ENCODE measurements at places on chromosomes 3 and 15.

- DNase-seq = no peak
Observed at GRCh38 chr3:73319179-73319769, 257.8 kb downstream of the EBLN2 start.

DNA sequence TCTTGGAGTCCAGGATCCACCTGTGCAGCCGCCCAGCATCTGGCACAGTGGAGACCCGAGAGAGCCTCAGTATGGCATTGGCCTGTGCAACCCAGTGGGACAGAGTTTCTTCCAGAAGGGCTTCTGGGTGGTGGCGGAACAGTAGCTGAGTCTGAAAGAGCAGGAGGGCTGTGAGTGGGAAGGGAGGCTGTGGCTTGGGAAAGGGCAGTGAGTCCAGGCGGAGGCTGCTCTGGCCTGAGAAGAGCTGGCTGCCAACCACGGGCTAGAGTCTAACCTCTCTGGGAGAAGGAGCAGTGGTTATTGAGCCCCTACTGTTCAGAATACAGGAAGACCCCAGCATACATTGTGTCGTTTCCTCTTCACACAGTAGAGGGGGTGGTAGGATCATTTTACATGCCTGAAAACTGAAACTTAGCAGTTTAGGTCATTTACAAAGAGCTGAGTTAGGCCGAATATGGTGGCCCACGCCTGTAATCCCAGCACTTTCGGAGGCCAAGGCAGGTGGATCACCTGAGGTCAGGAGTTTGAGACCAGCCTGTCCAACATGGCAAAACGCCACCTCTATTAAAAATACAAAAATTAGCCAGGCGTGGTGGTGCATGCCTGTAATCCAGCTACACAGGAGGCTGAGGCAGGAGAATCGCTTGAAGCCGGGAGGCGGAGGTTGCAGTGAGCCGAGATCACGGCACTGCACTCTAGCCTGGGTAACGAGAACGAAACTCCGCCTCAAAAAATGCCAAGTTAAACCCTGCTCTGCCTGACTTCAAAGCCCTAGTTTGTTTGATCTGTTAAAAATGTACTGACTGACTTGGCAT, 3.2 kb downstream of the AEN start:
- DNase-seq = no peak

DNA sequence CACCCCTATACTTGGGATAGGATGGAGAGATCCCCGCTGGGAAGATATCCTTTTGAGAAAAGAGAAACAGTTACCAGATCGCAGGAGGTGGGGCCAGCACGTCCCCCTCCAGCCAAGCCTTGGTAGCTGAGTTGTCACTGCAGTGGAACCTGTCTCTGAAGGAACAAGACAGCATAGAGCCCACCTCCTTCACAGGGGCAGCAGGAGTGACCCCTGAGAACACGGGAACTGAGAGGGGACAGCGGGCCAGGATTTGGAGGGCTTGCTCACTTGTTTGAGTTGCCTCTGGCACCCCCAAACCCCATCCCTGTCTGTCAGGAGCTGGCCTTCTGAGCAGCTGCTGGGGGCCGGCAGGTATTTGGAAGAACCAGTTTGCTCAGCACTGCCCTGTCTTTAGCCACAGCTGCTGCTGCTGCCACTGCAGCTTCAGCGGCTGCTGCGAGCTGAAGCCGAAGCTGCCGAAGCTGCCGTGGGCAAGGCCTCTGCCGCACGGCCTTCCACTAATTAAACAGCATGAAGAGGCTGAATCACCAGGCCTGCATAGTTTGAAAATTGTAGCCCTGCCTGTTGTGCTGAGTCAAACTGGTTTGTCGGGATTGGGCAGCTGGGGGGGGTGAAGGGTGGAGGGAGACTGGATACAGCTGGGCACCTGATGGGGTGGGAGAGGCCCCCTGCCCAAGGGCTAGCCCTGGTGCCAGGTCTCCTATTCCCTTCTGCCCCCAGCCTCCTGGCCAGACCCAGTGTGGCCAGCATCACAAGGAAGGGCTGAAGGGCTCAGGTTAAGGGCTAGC, 4.0 kb downstream of the EPHB3 start:
- DNase-seq = no peak

- no peak for DNase-seq
Observed at GRCh38 chr3:171457607-171458061, 2.6 kb downstream of the TNIK start.

GRCh38 chr3:106850437-106850836, 526.8 kb upstream of the CCDC54 start:
- DNase-seq = no peak

- no peak for DNase-seq
Observed at GRCh38 chr3:158337110-158337509, 227.2 kb downstream of the RSRC1 start.

DNA sequence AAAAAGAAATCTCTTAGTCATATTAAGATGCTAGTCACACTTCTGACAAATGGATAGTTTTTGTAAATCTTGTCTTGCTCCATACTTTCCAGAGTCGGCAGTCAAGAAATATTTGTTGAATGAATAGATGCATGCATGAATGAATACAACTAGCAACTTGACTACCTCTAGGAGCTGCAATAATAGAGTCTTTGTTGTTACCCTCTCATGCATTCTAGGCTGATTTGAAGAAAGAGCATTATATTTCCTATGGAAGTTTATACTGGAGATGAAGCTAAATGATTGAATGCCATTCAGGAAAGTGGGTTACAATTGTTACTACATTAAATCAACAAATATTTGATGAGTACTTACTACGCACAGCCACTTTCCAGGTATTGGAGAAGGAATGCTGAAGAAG, 18.1 kb upstream of the TRAT1 start:
- DNase-seq = no peak

- no peak for DNase-seq
Observed at GRCh38 chr15:91116113-91117067, 16.3 kb downstream of the SV2B start.

DNA sequence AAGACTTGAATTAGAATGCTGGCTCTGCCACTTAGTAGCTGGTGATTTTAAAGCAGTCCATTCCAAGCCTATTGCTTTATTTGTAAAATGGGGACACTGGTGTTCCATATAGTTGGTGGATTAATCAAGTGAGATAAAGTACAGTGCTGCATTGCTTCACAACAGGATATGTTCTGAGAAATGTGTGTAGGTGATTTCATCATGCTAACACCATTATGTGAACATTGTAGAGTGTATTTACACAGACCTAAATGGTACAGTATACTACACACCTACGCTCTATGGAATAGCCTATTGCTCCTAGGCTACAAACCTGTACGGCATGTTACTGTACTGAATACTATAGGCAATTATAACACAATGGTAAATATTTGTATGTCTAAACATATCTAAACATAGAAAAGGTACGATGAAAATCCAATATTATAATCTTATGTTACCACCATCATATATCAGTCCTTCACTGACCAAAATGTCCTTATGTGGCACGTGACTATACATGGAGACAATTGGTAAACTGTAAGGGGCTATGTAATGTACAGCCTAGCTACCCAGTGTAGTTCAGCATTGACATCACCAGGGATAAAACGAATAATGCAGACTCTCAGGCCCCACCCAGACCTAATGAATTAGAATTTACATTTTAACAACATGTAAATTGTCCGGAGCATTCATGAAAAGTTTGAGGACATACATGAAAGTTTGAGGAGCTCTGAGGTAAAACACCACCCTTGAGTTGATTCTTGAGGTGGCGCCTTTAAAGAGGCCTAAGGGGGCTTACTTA, 121.4 kb upstream of the BFSP2 start:
- DNase-seq = no peak

GRCh38 chr3:129633751-129634481, 27.4 kb upstream of the PLXND1 start:
- no peak for DNase-seq

GRCh38 chr15:43799945-43800285, at the start of gene SERINC4:
TSS of gene SERINC4 (minus strand) at chr15:43800220. CDS start at chr15:43799986, 234 bp downstream.
- no peak for DNase-seq

DNA sequence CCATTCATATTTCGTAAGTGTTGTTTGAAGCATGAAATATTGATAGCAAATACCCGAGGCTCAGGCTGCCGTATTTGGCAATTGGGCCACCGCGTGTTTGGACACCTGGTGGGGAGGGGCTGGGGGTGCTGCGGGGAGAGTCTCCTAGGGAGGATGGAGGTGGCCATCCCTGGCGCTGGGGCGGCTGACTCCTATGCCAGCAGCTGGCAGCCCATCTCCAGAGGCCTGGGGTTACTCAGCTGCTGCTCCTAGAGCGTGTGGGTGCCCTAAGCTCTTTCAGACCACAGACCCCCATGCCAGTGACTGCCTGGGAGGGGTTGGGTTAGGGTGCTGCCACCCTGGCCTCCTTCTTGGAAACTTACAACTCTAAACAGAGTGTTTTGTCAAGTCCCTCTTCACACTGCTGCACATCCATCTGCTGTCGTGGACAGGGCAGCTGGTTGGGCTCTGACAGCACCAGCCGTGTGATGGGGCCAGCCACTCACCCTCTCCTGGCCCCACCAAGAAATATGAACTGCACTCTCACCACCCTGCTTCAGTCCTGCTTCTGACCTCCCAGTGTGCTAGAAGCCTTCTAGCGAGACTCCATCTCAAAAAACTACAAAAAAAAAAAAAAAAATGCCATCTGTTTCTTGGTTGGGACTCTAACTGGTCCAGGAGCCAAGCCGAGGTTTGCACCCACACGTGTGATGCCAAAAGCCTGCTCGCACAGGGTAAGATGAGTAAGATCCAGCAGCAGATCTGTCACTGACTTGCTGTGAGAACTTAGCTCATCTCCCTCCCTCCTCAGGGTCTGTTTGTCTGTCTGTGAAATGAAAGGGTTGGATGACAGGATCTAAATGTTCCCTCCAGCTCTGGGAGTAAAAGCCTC, 156.2 kb downstream of the MEGF11 start:
- DNase-seq = no peak

- DNase-seq = no peak
Observed at GRCh38 chr3:118984699-118985098, 49.9 kb downstream of the IGSF11 start.

DNA sequence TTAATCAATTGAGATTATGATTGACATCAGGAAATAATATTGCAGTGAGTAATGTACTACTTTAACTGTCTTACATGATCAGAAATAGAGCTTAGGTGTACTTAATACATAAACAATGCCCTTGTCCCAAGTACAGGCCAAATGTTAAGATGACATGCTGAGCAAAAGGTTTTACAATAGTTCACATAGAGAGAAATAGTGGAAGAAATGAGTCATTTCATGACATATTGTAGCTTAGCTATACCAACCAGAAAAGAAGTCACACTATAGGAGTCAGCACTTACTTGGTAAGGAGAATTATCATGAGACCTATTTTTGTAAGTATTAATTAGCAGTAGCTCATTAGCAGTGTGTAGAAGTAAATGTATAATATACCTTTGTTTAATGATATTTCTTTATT, 96.4 kb upstream of the NANOGP8 start:
- DNase-seq = no peak

- DNase-seq = no peak
Observed at GRCh38 chr3:46913644-46914043, 36.1 kb downstream of the PTH1R start.

- no peak for DNase-seq
Observed at GRCh38 chr3:11536936-11537612, 106.6 kb downstream of the VGLL4 start.

DNA sequence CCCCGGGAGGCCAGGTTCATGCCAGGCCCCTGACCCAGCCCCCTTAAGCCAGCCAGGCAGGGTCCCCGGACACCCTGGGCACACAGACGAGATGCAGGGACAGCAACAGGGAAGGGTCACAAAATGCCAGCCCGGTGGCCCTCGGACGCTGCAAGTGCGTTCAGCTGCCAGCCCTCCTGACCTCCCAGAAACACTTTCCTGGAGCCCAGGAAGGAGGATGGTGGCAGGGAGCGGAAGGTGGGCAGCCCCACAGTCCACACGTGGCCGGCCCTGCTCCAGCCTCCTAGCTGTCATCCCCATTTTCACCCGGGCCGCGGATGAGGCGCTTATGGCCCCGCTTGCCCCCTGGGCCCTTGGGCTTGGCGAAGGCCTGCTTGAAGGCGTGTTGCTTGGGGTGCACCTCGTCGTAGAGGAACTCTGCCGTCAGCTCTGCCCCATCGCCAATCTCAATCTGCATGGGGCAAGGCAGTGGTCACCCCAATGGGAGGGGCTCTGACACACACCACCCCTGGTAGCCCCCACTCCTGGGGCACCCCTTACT, 3.4 kb upstream of the TLR9 start:
- DNase-seq = no peak

- no peak for DNase-seq
Observed at GRCh38 chr15:51161491-51162220, 67.0 kb upstream of the TNFAIP8L3 start.

- DNase-seq = no peak
Observed at GRCh38 chr3:129483870-129484269, 43.8 kb downstream of the IFT122 start.

GRCh38 chr15:55422089-55422488, 13.8 kb downstream of the PIERCE2 start:
- DNase-seq = no peak

- DNase-seq = no peak
Observed at GRCh38 chr3:102057781-102058421, 208.6 kb downstream of the NFKBIZ start.

- no peak for DNase-seq
Observed at GRCh38 chr3:185712337-185712736, 112.5 kb downstream of the IGF2BP2 start.

DNA sequence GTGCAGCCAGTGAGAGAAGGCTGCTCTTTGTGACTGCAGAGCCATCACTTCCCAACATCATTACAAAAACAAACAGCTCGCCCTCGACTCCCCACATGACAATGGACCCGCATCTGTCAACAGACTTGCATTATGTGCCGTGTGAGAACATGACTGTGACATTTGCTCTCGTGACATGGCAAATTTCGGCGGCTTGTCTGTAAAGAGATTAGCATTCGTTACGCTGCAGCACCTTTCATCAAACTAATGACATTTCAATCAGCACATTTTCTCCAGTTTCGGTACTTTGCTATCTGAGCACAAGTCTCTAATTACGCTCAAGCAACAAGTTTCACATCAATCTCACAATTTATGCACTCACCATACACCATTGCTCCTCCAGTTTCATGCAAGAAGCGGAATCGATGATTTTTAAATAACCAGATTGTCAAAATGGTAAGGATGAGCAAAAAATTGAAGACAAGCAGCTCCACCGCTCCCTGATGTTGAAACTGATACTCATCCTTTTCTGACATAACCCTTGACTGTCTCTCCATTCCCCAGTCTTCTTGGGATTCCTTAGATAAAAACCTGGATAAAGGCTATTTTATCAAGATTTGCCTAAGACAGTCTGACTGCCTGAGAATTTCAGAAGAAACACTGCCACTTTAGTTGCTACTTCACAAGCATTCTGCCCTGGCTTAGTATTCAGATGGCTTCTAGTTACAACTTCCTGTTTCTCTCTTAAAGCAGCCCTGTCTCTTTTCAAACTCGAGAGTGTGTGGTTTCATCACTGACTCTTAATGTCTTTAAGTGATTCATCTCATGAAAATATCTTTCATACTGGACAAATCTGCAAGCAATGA, at the start of gene SLC9A9:
Gene SLC9A9, minus strand, starts transcription at position 682 of the 845 bp plus-strand sequence. Its CDS starts 146 bp downstream, at position 536.
- DNase-seq = no peak

DNA sequence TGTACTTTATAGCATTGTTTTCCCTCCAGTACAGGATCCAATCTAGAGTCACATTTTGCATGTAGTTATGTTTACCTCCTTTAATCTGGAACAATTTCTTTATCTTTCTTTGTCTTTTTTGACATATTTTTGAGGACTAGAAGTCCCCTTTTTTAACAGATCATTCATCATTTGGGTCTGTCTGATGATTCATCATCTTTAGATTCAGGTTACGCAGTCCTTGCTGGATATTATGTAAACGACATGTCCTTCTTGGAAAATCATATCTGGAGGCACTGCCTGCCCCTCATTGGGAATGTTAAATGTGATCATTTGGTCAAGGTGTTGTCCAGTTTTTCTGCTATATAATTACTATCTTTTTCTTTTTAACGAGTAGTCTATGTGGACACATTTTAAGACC, 18.3 kb downstream of the TGM4 start:
- no peak for DNase-seq

GRCh38 chr15:80153900-80154299, 1.1 kb downstream of the FAH start:
- DNase-seq = no peak
